ENCODE measurements at places on chromosomes 13 and 19.

DNA sequence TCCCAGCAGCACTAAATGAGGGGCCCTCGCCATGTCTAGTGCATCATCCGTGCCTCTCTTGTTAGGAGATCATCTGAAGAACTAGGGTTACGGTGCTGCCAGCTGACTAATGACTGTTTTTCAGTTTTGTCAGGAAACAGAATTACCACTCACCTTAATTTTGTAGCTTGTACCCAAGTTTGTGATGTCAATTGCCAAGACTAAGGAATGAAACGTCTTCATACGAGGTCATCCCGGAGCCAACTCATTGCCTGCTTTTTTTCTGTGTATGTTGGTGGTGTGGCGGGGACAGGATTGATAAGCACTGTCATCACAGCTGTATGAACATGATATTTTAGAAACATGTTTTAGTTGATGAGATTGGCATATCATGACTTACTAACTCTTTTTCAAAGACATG lies 100.6 kb downstream of the TNFRSF19 start:
- DNase-seq = no peak

DNA sequence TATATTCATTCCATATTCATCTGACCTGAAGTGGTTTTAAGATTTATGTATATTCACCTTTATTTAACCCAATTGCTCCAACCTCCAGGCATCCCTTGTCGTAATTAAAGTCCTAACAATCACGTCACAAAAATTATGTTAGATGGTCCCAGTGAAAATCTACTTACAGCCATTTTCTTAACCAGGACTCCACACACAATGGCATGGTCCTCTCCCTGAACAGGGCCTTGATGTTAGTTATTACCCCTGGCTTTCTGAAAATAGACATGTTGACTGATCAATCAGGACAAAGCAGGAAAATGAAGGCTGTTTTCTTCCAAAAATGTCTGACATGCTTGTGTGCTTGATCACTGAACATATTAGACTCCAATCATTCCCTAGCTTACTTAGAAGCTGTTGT lies 542.7 kb upstream of the SLITRK5 start:
- no peak for DNase-seq

DNA sequence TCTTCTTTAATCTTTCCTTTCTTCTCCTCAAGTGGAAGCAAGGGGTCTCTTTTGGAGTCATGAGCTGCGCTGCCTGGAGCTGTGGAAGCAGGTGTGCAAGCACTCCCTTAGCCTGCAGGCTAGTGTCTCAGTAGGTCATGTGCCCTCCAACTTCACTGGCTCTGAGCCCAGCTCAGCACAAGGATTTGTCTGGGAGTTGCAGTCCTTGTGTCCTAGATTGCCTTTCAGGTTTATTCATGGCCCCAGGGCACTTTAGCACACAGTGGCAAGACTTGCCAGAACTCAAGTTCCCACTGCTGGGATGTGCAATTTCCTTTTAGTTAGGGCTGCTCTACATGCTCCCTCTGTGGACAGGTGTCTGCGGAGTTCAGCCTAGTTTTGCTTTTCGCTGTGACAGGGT lies 211.7 kb downstream of the LIG4 start:
- DNase-seq = no peak

DNA sequence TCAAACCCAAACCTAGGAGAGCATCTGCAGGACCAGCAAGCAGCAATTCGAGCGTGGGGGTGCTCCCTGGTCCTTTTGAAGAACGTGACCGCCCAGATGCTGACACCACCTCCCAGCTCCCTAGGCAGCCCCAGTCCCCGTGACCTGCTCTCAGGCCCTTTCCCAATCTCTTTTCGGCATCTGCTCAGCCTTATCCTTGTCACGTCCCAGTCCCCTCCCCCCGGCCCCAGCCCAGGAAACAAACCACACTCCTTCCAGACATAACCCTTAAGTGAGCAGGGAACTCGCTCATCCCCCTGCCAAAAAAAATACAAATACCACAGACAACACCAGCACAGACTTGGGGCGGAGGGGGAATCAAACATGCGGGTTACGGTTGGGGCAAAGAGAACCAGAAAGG lies 3.3 kb downstream of the MLLT1 start:
- DNase-seq = no peak

- no peak for DNase-seq
Observed at GRCh38 chr13:101178406-101178805, 237.9 kb downstream of the NALCN start.

DNA sequence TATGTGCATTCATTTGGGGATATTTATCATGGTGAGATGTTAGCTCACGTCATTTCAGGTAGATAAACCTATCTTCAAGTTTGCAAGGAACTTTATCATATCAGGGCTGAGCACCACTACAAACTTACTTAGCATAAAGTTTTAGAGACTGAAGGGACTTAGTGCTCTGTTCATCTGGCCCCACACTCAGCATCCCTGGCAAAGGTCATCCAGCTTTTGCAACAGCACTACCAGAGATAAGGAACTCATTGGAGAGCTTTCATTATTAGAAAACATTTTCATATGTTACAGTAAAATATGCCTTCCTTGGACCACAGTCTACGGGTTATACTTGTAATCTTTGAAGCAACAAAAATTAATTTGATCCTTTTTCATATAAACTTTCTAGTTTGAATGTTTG lies 263.4 kb downstream of the POU4F1 start:
- no peak for DNase-seq

DNA sequence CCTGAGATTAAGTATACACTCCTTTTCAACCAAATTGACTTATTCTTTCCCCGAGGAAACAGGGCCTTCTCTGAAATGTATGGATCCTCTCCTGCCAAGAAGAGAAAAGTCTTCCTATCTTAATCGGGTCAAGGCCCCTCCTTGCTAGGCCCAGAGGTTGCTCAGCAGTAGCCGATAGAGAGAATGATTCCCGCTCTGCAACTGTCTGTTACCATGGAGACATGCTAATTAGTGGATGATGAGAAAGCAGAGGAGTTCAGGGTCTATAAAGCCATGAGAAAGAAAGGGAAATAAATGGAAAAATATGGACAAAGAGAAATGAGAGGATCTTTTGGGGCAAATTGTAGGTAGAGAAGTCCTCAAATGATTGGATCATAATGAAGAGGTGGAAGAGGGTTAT lies 103.5 kb downstream of the POU4F1 start:
- no peak for DNase-seq

DNA sequence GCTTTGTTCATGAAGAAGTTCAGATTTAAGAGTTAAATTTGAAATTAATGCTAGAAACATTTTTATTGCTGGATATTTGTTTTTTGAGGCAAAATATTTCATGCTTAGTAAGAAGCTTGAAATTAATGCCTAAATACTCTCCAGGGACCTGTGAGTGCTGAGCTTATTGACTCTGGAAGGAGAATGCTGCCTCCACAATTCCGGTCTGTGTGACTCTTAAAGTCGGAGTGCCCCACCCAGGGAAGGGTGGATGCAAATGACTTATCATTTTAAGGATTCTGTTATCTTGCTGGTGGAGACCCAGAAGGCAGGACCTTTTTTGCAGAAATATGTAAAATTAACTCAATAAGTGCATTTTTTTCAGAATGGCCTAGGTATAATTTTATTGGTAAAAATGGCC lies 143.8 kb upstream of the RXFP2 start:
- no peak for DNase-seq

- DNase-seq = no peak
Observed at GRCh38 chr13:75334634-75335447, 147.1 kb downstream of the TBC1D4 start.

- DNase-seq = no peak
Observed at GRCh38 chr19:4635754-4636116, 3.6 kb upstream of the TNFAIP8L1 start.

- no peak for DNase-seq
Observed at GRCh38 chr19:46155237-46155636, 7.2 kb downstream of the IGFL2 start.

GRCh38 chr13:109447667-109448066 lies 338.7 kb downstream of the IRS2 start:
- DNase-seq = no peak

- DNase-seq = no peak
Observed at GRCh38 chr13:62779161-62779560, 1363.5 kb upstream of the PCDH20 start.

DNA sequence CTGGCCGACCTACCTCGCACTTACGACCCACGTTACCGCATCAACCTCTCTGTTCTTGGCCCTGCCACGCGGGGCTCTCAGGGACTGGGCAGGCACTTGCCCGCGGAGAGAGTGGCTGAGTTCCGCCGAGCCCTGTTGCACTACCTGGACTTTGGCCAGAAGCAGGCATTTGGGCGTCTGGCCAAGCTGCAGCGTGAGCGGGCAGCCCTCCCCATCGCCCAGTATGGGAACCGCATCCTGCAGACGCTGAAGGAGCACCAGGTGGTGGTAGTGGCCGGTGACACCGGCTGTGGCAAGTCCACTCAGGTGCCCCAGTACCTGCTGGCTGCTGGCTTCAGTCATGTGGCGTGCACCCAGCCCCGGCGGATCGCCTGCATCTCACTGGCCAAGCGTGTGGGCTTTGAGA lies 4.2 kb downstream of the DHX34 start:
- no peak for DNase-seq

GRCh38 chr13:47000165-47000564 lies 103.3 kb upstream of the HTR2A start:
- DNase-seq = no peak

GRCh38 chr13:42644841-42645240 lies 70.9 kb downstream of the TNFSF11 start:
- no peak for DNase-seq

DNA sequence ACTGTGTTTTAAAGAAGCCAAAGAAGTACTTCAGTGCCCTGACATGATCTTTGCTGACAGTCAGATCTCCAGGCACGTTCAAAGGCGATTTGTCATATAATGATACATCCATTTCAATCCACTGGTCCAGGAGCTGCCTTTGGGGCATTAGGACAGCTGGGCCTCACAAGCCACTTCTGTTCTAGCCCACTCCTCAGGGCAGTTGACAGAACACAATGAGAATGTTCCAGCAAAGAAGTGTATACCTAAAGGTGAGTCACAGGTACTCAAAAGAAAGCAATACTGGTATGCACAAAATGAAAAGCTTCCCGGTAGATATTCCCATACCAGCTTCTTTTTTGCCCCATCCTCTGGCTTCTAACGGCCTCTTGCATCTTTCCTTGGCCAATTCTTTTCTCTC lies 12.5 kb upstream of the MAP3K10 start:
- no peak for DNase-seq

- DNase-seq = no peak
Observed at GRCh38 chr19:38120471-38121025, 103.5 kb downstream of the DPF1 start.

DNA sequence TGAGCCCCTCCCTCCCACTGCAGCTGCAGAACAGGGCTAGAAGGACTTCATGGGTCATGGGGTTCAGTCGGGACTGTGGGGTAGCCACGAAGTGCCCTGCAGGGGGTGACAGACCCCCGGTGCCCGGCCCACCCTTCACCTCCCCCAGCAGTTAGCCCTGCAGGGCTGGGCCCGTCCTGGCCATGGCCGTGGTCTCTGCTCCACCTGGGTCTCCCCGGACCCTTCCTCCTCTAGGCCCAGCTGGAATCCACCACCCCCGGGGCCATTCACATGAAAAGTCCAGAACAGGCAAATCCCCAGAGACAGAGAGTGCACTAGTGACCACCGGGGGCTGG lies 17.3 kb downstream of the MKNK2 start:
- no peak for DNase-seq

DNA sequence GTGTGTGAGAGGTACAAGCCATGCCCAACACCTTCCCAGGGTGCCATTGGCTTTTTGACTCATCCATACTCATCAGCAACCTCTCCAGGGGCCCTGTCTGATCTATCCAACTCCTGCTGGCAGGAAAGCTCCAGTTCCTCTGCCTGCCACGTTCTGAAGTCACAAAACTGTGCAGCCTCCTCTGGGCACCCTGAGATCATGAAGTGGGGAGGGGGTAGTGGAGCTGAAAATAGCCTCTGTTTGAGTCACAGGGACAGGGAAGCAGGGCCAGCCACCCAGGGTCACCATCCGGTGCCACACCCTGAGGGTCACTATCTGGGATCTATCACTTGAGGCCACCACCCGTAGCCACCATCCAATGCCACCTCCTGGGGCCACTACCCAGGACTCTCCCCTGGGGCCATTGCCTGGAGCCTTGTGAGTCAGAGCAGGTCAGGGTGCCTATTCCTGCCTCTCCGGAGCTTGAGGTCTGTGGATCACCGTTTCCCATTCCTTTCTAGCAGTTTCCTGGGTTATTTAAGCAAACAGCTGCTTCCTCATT lies 172.1 kb downstream of the NUFIP1 start:
- no peak for DNase-seq

DNA sequence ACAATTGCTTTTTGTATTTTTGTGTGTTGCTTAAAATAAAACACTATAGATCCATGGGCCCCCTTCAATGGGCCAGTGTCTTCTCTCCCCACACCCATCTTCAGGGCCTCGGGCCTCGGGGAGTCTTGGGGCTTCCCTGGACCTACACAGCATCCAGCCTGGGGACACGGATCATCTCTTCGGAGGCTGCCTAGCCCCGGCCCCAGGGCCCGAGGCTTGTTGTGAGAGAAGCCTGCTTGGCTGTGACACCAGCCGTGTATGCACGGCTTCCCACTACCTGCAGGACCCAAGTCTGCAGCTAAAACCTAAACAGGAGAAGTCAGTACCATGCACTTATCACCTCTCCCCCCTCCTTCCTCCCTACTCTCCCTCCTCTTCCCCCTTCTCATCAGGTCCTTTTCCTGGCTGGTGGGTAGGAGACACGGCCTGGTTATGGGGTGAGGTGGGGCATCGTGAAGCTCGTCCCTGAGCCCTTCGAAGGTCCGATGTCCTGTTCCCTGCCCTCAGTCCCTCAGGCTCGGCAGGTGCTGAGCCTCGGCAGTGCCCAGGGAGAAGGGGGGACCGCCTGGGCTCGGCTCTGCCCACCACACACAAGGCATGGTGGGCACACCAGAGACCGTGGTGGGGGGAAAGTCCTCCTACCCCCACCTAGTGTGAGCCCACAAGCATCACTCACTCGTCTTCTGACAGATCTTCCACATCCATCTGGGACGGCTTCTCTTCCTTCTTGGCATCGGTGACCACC lies 9.5 kb downstream of the C13orf46 start:
- DNase-seq = no peak

DNA sequence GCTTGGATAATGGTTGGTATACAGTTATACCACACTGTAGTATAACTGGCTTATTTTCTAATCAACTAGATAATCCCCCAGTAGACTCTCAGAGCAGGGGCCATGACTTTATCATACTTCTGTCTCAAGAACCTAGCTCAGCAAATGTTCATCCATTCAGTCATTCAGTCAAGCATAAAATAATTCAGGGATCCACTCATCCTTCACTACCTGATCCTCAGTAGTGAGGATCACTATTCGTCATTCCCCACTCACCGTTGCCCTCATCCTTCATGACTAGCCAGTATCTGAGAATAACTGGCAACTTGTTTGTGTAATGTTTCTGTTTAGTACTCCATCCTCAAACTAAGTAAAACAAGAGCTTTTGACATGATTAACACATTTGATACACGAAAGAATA lies 77.6 kb downstream of the TSC22D1 start:
- DNase-seq = no peak

- DNase-seq = no peak
Observed at GRCh38 chr13:66704110-66704509, 526.0 kb downstream of the PCDH9 start.

- DNase-seq = no peak
Observed at GRCh38 chr19:19368087-19368486, 37.4 kb upstream of the GATAD2A start.

- DNase-seq = no peak
Observed at GRCh38 chr13:60838581-60838980, 441.6 kb downstream of the TDRD3 start.

All from stimulated activated CD8-positive, alpha-beta memory T cell treated with anti-CD3 and anti-CD28 coated beads, Interleukin-2, amount 100 ng/mL, for 1 hour (primary cell).